Choroid plexus epithelial cell (primary cell): ENCODE measurements at places on chromosomes 7 and 10.
A peak's percentile ranks its signal among the peaks of the same experiment; 100 is the strongest.

GRCh38 chr7:144534655-144535395 is 131.3 kb upstream of the NOBOX start:
- DNase-seq, result no peak

DNA sequence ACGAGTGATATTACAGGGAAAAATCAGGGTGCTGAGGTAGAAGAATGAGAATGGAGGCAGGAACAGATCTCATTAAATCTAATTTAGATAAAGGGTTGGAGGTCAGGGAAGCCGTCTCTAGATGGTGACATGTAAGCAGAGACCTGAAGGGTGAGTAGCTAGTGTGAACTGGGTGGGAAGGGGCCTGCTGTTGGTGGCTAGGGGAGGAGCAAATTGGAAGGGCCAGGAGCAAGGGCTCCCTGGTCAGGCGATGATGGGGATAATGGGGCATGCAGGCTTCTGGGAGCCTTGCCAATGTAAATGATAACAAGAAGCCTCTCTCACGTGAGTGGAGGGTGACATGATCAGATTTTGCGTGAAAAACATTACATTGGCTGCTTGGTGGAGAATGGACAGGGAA is 76.3 kb downstream of the WDFY4 start:
- no peak for DNase-seq

GRCh38 chr10:8216893-8217292 is 162.4 kb downstream of the GATA3 start:
- DNase-seq, result no peak

DNA sequence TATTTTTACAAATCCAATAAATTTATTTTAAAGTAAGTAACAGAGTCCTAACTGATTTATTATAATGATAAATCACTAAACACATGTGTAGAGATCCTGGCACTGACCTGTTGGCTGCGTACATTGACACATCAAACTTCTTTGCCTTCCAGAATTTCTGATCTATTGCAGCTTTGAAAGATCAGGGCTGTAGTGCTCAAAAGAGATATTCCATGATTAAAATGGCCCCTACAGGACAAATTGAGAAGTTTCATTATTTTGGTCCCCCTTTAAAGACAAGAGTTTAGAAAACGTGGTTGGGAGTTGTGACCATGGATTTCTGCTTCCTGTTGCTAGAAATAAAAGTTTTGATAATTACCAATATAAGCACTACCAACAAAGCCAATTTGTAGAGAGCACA is 87.7 kb upstream of the PDK4 start:
- peak; percentile 79 for DNase-seq

DNA sequence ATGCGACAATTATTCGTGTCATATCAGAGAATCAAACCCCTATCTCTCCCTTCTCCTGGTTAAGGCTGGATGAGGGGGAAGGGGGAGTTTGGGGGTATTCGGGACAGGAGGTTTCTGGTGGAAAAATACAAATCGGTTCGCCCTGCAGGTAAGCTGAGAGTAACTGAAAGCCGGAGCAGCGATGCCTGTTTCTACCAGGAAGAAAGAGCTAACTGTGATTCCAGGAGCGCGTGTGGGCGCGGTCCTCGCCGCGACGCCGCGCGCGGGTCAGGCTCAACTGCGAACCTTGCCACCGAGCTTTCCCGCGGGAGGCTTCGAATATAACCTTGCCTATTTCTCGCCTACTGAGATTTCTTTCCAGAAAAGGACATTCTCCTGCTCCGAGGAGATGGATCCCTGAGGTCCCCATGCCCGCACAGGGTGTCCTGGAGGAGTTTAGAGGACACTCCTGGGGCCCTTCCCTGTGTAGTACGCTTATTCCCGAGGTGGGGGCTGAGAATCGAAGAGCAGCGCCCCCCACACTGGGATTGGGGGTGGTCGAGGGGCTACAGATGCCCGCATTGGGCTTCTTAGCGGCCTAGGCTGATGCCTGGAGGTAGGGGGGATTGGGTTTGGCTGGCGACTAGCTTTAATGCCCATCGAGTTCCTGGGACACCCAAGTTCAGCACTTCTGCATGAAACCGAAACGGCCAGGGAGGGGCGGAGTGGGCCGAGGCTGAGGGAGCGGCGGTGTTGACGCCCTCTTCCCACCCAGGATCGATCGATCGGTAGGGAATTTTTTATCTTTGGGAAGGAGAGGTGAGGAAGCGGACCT is 13.0 kb upstream of the DLX6 start:
- DNase-seq, result no peak

DNA sequence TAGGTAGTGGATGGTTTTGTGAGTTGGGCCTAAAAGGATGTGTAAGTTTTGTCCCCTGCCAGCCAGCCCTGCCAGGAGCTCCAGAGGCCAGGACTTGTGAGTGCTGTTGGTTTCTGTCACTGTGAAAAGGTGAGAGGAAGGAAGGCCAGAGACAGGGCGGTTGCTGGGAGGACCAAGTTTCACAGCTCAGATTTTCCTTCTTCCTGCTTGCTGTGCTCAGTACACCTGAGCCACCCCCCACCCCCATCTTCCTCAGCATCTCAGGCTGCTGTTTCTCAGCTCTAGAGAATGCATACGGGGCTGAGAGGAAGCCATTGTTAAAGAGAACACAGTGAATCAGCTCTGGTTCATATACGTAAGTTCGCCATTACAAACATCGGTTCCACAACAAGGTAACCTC is 139.9 kb downstream of the BUB3 start:
- DNase-seq, result no peak

GRCh38 chr7:45988405-45989057 is 67.5 kb upstream of the IGFBP3 start:
- DNase-seq, result no peak

DNA sequence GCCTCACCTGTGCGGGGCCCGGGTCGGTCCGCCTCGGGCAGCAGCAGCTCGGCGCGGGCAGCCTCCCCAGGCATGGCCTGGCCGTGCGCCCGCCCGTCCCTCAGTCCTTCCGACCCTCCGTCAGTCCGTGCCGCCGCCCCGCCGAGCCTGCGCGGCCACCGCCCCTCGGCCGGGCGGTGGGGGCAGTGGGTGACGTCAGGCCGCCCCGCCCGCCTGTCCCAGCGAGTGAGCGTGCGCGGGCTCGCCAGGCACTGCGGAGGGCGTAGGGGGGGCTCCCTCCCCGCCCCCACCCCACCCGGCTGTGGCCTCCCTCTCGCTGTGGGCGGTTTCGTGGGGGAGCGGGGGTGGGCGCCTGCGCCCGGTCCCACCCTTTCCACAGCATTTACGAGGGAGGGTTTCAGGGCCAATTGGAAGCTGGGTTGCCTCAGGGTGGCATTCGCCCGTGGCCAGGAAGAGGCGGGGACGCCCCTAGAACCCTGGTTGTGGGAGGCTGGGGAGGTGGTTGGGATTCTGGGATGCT is at the start of gene NACAD:
Gene NACAD, minus strand, starts transcription at position 149 of the 520 bp plus-strand sequence. Its CDS starts 75 bp downstream, at position 74.
- no peak for DNase-seq

- DNase-seq, result no peak
Measured at GRCh38 chr7:37282093-37282444, 166.6 kb downstream of the ELMO1 start.

DNA sequence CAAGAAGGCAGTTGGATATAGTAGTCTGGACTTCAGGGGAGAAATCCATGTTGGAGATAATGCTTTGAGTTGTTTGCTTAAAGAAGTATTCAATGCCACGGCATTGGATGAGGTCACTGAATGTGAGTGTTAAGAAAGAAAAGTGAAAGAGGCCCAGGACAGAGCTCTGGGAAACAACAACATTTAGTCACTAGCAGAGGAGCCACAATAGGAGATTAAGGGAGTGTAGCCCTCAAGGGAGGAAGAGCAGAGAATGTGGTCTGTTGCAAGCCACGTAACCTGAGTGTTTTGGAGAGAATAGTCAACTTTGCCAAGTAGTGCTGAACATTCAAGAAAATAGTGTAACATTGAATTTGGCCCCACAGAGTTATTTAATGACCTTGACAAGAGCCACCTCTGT is 114.7 kb downstream of the MYO3A start:
- no peak for DNase-seq

DNA sequence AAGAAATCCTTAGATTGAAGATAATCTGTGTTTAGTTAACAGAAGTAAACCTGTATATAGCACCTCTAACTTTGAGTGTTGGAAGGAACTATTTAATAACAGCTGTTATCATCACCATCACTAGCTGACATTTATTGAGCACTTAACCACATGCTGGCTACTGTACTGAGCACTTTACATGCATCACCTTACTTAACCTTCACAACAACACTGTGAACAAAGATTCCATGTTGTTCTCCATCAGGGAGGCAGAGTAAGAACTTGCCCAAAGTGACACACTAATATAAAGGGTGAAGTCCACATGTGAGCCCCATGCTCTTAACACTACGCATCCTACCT is 182.2 kb downstream of the ST7 start:
- no peak for DNase-seq

- peak; percentile 10 for DNase-seq
Measured at GRCh38 chr10:120607710-120608703, 151.0 kb downstream of the PLPP4 start.

DNA sequence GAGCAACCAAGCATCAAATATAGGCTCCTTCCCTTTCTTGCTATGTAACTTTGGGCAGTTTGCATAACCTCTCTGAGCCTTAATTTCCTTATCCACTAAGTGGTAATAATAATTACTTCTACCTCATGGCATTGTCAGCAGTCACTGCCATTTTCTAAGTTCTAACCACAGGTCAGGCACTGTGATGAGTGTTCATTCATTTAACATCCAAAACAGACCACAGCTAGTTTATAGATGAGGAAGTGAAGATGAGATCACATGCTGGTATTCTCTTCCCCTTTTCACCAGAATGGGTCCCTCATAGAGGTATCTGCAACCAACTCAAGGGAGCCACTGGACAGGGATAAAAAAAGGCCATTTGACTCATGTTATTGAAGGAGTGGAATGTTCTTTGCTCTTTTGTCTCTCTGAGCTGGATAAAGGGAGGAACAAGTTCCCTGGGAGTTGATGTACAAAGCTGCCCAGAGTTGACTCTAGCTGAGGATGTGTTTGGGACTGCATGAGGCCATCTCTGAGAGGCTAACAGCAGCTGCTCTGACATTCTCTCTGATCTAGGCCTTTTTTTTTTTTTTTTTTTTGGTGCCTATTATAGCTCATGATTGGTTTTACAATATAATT is 65.0 kb downstream of the DNAJC12 start:
- DNase-seq, result no peak

- DNase-seq, result no peak
Measured at GRCh38 chr7:4085937-4086691, 596.0 kb upstream of the FOXK1 start.

GRCh38 chr10:70132098-70133029 is at the start of gene AIFM2:
TSS of gene AIFM2 (minus strand) at chr10:70132825. CDS start at chr10:70124084, 8,741 bp downstream.
- peak; percentile 62 for DNase-seq

DNA sequence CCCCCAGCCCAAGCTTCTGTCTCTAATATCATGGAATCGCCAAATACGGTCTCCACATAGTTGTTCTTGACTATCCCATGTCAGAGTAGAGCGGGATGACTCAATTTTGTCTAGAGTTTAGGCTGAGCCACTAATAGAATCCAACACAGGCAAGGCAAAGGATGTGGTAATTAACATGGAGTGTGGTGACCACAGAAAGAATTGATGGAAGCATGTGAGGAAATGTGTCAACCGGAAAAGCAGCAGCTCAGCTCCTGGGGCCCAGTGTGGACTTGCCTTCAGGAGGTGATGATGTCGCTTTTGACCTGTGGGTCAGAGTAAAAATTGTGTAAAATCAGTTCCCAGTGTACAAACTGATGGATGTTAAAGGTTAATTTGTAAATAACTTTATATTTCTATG is 139.3 kb upstream of the KLF6 start:
- peak; percentile 94 for DNase-seq

GRCh38 chr10:133475425-133475734 is 21.6 kb downstream of the SCART1 start:
- DNase-seq, result no peak

DNA sequence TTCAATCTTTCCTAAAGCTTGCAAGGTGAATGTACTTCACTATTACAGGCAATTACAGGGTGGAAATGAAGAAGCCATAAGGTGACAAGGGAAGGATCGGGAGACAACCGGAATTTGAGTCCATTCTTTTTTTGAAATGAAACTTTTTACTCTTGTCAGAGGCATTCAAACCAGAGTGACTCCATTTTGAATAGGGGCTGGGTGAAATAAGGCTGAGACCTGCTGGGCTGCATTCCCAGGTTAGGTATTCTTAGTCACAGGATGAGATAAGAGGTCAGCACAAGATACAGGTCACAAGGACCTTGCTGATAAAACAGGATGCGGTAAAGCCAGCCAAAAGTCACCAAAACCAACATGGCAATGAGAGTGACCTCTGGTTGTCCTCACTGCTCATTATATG is 363.3 kb downstream of the TYW1 start:
- no peak for DNase-seq

DNA sequence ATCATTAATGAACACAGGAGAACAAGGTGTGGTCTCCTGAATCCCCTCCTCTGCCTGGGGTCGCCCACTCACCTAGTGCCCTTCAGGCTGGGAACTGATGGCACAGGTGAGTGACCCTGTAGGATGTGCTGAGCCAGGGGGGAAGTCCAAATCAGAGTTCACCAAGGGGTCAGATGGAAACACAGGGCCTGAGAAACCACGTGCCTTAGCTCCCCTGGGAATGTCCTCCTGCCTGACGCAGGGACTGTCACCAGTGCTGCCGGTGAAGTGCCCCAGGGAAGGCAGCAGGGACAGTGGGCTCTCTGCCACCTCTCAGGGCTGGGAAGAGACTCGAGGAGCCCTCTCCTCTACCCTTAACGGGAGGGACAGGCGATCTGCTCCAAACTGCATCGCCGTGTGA is 5.8 kb upstream of the PYROXD2 start:
- DNase-seq, result no peak

DNA sequence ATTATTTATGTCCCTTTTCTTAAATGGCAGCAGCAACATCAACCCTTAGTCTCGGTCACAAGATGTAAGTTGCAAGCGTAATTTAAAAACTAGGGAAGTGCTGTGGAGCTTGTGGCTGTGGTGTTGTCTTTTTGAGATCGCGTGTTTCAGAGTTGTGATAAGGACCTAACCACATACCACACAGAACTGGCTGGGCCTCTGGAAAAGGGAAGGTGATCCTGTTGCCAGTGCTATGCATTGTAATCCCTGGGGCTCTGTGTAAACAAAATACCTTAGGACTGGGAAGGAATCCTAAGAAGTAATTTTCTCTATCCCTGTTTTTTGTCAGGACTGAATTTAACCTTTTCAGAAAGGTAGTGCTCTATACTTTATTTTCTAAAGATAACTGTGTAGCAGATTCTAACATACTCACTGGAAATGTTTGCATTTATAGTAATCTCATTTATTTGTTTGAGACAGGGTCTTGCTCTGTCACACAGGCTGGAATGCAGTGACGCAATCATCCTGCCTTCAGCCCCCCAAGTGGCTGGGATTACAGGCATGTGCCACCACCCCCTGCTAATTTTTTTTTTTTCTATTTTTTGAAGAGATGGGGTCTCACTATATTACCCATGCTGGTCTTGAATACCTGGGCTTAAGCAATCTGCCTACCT is 60.4 kb downstream of the INPP5F start:
- peak; percentile 78 for DNase-seq

DNA sequence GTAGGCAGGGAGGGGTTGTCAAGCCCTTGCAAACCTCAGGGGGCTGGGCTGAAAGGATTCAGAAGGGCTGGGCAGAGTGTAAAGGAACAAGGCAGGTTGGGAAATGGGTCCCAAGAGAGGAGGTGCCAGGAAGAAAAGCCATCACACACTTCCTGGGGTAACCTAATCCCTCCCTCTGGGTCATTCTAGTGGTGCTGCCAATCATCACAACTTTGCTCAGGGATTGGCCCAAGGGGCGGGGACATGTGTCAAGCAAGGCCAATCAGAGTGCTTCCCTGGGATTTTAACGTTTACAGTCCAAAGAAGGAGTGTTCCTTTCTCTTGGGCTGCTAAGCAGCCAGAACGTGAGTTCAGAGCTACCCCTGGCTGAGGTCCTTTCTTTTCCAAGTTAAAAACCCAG is 57.1 kb upstream of the NPTX2 start:
- DNase-seq, result no peak
